ENCODE measurements at places on chromosomes 4 and X.

DNA sequence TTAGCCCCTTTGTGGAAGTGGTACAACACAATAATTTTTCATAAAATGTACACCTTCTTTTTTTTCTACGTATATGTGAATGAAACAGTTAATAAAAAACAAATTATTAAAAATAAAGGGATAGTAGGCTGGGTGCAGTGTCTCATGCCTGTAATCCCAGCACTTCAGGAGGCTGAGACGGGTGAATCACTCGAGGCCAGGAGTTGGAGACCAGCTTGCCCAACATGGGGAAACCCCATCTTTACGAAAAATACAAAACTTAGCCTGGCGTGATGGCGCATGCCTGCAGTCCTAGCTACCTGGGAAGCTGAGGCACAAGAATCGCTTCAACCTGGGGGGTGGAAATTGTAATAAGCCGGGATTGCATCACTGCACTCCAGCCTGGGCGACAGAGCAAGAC is 244.9 kb downstream of the RAPGEF2 start:
- no peak for DNase-seq

DNA sequence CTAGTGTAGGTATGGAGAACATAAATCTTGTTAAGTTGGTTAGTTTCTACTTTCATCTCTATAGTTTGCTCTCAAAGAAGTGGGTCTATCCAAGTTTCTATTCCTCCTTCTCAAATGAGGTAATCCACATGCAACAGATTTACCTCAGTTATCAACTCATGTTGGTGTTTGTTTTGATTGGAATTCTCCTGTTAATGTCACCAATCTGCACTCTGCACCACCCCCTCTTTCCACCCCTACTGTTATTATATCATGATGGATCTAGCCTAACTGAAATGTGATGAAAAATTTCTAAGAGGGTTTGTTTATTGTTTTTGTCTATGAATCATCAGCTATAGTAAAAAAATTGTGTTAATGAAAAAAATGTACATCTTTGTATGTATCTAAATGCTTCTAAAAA is 66.1 kb downstream of the AGTR2 start:
- DNase-seq: no peak

DNA sequence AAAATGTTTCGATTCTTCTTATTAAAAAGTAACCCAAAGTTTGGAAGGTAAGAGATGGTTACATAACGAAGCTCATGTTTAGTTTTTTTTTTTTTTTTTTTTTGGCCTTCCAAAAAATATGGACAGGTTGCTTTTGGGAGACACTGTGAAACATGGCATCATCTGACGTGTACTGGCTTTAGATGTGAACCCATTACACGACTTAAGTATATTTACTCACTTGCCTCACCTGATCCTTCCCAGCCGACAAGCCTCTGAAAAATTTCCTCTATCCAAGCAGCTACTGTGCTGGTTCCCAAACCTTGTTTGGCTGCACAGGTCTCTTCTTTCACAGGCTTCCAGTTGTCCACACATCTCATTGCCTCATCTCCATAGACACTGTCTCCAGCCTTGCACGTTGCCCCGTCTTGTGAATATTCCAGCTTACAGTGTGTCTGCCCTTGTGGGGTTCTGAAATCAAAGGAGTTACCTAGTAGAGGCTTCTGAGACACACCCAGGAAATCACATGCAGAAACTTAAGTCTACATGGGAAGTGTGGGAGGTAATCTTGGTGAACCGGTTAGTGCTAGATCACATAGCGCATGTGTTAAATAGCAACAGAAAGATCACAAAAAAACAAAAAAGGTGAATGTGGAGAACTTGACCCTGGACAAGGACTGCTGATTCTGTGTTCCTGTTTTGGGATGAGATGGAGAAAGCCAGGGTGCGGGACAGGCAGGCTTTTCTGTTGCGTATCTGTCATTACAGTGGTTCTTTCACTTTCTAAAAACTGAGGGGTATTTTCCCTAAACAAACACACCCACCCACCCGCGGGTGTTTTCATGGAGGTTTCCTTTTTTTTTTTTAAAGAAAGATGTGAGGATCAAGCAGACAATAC is 328.6 kb downstream of the ARHGAP10 start:
- DNase-seq: no peak

DNA sequence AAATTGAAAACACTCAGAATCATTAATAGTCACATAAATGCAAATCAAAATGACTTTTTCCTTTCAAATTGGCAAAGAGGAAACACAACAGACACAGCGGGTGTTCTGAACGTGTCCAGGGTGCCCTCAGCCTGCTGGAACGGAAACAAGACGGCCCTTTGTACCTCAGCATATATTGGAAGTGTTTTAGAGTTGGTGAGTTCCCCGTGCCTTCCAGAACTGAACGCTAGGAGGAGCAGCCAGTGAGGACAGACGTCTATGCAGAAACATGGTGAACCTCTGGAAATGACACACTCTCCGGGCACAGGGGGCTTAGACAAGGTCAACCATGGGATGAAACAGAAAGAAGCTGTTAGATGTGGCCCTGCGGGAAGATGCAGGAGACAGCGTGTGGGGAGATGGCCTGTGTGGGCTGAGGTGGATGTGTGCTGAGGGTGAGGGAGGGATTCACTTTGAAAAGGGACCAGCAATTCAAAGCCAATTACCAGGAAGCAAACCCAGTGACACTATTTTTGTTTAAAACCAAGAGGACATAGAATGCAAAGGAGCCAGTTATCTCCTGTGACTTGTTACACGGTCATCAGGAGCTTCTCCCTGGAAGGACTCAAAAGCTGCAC is 40.4 kb downstream of the RNF212 start:
- no peak for DNase-seq
